H1 (cell line): ENCODE measurements at places on chromosomes 7 and 10.

GRCh38 chr10:112761256-112761655 lies 188.8 kb upstream of the TCF7L2 start:
- DNase-seq, result no peak

DNA sequence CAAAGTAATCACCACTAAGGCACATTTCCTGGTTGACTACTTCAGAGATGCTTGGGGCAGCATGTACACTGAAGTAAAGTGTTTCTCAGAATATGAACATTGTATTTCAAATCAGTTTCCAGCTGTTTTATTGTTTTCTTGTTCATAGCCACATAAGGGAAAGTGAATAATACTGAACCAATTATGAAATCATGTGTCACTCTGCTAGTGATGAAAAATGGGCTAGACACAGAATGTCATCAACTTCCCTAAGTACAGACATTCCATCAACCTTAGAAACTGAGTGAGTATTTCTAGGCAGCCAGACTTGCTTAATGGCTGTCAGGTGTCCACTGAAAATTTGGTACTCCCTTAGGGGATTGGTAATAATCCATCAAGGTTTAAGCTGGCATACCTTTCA lies 603.5 kb downstream of the ARL4A start:
- no peak for DNase-seq

- no peak for DNase-seq
These were observed 53.5 kb downstream of the AOAH start for GRCh38 chr7:36670585-36671431.

DNA sequence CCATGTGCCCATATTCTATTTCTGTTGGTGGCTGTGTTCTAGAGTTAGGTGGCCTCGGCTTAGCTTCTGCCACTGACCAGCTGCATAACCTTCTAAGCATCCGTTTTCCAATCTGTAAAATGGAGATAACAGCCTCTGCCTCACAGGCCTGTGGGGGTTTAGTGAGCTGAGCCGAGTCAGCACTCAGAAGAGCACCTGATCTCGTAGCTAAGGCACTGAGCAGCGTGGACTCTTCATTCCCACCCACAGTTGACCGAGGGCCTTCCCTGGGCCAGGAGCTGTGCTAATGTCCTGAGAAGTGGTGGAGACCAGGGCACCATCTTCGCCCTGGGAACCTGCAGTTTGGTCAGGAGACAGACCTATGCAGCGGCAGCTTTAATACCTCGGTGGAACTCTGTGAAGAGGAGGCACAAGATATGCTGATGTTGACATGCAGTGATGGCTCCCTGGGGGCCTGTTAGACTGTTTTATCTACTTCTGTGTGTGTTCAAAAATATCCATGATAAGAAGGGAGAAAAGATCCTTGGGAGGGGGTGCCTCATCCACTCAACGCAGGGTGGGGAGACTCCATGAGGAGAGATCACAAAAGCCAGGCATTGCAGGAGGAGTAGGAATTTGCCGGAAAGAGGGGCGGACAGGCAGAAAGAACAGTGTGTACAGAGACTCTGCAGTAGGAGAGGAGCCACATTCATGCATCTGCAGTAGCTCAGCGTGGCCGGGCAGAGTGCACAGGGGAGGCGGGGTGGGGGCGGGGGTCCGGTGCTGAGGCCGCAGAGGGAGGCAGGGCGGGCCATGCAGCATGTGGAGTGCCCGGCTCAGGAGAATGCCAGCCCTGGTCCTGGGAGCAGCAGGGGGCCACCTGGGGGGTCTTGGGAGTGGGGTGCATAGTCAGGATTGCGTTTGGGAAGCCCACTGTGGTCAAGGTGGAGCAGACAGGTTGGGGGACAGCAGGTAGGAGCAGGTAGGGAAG lies 136.8 kb downstream of the C10orf105 start:
- DNase-seq, result no peak

DNA sequence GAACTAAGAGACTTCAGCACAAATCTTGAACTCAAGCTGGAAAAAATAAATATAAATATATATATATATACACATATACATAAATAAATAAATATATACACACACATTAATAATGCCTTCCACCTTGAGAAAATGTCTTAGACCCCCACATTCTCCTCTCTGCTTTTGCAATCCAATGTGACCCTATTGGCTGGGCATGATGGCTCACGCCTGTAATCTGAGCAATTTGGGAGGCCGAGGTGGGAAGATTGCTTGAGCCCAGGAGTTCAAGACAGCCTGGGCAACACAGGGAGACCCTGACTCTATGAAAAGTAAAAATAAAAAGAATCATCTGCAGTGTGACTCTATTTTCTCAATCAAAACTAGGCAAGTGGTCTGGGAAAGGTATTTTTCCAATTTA lies 424.1 kb upstream of the NFE2L3 start:
- no peak for DNase-seq

DNA sequence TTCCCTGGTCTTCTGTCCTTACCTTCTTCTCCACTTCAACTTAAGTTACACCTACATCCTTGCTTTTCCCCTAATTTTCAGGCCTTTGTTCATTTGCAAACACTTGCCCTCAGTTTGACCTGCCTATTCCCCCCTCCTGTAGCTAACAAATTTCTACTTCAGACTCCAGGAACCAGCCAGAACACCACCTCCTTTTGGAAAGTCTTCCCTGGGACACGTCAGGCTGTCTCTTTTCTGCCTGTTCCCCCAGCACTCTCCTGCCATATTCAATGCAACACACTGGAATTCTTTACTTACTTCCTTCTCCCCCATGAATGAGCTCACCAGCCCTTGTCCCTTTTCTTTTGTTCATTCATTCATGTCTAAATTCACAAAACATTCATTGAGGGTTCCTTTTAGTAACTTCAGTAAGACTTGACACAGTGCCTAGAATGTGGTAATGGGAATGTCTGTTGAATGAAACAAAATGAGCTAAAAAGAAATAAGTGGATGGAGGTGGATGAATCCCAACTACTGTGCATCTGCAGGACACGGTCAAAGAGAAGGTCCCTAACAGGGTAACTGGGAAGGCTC lies 478.0 kb downstream of the KCNMA1 start:
- no peak for DNase-seq
